Activated CD4-positive, alpha-beta T cell treated with anti-CD3 and anti-CD28 coated beads, Interleukin-2, amount 10 ng/mL, durations not matched to agents 7 days and 5 days (primary cell): ENCODE measurements at places on chromosomes 1 and 21. TPM values are rescaled to one million over a fixed set of nuclear protein-coding genes. Genes with fewer than 3 reads are reported as not detected.

DNA sequence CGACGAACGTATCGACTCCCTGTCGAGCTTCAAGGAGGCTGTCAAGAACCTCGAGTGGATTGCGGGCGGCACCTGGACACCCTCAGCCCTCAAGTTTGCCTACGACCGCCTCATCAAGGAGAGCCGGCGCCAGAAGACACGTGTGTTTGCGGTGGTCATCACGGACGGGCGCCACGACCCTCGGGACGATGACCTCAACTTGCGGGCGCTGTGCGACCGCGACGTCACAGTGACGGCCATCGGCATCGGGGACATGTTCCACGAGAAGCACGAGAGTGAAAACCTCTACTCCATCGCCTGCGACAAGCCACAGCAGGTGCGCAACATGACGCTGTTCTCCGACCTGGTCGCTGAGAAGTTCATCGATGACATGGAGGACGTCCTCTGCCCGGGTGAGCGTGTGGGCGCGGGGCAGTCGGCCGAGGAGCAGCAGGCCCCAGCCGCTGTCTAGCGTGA is 28.0 kb downstream of the COL6A2 start:
- DNase-seq = no peak

DNA sequence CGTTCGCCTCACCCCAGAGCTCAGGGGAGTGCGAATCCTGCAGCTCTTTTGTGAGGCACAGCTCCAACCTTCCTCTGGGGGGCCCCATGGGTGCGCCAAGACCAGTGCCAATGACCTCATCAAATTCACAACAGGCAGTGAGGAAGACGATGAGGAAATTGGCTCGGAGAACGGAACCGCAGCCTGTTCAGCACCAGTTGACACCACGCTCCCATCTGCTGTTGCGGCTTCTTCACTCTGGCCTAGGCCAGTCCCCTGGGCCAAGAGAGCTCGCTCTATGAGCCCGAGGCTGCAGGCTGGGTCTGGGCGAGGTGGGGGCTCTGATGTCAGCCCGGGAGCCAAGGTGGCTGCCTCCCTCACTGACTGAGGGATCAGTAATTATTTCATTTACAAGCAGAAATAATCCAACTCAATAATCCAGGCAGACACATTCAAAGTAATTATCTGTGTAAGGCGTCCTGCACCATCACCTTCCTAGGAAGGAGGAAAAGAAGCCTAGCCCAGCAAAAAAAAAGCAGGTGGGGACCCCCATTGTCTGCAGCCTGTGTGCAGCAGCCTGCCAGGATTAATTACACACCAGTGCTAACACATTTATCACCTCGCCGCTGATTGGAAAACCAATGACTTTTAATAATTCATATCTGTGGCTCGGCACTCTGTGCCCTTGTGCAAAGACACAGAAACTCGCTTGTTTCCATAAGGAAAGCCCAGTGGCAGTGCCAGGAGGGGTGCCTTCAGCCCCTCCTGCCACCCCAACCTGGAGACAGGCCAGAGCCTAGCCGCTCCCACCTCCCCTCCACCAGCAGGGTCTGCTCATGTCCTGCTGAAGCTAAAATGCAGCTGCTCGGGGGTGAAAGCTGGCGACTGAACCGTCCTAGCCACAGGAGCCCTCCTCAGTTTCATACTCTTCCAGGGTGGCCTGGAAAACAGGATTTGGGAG is 1.9 kb downstream of the PLEKHA6 start:
- DNase-seq = no peak

- no peak for DNase-seq
Observed at GRCh38 chr1:59499273-59499942, 202.5 kb downstream of the FGGY start.

DNA sequence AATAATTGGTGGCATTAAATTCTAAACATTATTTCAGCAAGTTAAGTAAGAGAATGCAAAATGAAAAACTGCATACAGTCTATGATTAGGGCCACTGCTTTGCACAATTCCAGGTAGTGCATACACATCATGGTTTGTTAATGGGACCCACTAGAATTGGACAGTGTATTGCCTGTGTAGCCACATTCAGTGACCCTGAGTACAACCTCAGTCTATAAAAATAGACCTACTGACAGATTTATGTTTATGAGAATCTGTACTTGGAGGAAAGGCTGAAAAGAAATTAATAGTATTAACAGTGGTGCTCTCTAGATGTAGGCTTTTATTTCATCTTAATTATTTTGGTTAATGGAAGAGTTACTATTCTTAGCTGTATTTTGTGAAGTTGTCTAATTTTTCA is 18.8 kb downstream of the UAP1 start:
- DNase-seq = no peak

Gene CLIC6
- total RNA-seq = not detected

- DNase-seq = no peak
Observed at GRCh38 chr1:80929868-80930508, 870.7 kb upstream of the ADGRL2 start.

GRCh38 chr1:55204997-55205396 is 10.2 kb downstream of the USP24 start:
- DNase-seq = no peak

DNA sequence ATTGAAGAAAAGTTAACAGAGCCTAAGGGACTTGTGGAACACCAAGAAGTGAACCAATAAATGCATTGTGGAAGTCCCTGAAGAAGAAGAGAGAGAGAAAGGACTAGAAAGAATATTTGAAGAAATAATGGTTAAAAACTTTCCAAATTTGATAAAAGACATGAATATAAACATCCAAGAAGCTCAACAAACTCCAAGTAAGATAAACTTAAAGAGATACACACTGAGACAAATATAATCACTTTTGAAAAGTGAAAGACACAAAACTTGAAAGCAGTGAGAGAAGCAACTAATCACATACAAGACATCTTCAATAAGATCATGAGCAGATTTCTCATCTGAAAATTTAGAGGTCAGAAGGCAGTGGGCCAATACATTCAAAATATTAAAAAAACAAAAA is 91.2 kb downstream of the MPZL1 start:
- no peak for DNase-seq

- no peak for DNase-seq
Observed at GRCh38 chr1:63730211-63730610, 43.6 kb upstream of the ROR1 start.

GRCh38 chr1:182259968-182260367 is 131.6 kb downstream of the GLUL start:
- DNase-seq = no peak

DNA sequence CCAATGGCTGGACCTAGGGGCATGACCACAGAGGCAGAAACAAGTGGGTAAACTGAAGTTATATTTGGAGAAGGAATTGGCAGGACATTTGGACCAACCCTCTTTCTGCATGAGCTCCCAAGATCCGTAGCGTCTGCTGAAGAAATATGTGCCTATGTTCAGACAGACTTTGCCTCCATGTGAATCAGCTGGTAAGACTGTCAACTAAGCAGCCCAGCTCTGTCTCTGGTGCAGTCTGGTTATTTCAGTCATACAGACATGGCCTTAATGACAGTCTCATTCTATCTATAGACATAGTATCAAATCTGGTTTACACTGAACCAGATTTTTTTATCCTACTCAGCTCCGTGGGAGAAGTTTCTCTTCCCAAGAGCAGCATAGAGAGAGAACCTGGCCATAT is 63.1 kb upstream of the PBX1 start:
- DNase-seq = no peak

Gene OLIG2
- total RNA-seq = not detected

DNA sequence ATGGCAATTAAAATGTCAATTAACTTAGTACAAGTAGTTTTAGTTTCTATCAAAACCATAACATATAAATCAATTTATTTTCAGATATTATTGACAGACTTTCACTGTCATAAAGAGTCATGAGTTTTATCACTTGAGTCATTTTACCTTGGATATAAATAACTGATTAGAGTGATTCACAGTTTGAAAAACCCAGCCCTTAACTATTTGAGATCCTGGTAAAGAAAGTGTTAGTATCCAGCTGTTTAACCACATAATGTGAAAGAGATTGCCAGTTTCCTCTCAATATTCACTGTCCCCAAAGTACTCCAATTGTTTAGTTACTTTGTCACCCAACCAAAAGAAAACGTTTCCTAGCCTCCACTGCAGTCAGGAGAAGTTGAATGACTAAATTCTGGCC is 91.3 kb downstream of the UCHL5 start:
- no peak for DNase-seq

DNA sequence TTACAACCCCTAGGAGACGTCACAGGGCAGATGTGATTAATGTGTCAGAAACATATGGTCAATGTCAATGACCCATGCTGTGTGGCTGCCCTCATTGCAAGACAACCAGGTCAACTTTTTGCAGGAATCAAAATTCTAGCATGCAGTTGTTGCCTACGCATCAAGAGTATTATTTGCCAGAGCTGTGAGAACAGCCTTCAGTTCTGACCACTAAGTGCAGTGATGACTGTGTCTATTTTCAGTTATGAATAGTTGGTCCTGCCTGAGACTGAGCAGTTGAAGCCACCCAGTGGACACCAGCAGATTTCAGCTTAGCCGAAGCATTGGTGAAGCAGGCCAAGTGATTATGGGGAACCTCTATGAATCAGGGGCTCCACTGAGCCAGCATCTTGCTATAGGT is 47.3 kb downstream of the LYPLAL1 start:
- DNase-seq = no peak

Gene FCGR2B
- not detected for total RNA-seq

Gene NR5A2
- total RNA-seq = not detected

Gene ZNF326
- total RNA-seq = 16.6 TPM

DNA sequence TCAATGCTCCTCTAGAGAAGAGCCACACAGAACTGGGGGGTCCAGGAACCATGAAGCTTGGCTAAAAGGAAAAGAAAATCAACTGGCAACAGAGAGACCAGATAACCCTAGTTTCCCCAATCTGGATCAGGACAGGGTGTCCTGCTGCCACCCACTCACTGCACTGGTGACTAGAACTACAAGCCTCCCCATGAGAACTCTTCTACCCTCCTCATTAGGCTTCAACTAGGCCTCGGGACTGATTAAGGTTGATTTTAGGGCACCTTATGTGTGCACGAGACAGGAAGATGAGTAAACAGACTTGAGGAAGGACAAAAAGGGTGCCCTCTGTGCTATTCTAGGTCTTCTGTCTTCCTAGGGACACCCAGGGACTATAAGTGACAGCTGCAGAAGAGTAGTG is 2.3 kb upstream of the SF3B4 start:
- DNase-seq = no peak

DNA sequence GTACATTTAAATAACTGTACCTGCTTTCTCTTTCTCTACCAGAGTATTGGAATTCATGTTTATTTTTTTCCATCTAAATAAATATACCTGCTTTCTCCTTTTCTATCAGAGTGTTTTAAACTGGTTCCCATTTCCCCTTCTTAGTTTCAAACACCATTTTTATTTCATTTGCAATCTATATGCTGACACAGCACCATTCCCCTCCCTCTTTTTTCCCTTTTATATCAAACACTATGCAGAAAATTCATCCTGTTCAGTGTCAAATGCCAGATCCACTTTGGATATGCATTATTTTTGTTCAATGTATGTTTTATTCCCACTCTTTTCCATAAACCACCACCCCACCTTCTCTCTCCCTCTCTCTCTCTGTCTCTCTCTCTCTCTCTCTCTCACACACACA is 85.8 kb upstream of the ST6GALNAC5 start:
- DNase-seq = no peak

GRCh38 chr1:113576271-113576670 is 183.0 kb downstream of the PHTF1 start:
- DNase-seq = no peak

GRCh38 chr1:35863136-35863535 is 19.9 kb upstream of the AGO1 start:
- DNase-seq = no peak

Gene PLA2G2C
- total RNA-seq = not detected

Gene GPATCH2
- total RNA-seq = 9.2 TPM

DNA sequence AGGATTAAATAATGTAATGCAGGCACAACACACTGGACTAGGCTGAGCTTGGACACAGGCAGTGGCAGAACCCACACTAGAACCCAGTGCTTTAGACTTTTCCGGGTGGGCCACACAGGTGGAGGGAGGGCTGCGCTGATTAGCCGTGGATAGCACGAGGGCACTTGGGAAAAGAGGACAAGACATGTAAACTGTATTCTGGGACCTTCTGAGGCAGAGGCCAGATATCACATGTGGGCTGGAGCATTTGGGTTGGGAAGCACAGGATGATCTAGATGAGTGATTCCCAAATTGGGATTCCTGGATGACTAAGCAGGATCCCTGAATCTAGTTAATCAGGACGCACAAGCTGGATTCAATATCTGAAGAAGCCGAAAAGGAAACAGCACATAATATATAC is 20.3 kb upstream of the A3GALT2 start:
- DNase-seq = no peak

DNA sequence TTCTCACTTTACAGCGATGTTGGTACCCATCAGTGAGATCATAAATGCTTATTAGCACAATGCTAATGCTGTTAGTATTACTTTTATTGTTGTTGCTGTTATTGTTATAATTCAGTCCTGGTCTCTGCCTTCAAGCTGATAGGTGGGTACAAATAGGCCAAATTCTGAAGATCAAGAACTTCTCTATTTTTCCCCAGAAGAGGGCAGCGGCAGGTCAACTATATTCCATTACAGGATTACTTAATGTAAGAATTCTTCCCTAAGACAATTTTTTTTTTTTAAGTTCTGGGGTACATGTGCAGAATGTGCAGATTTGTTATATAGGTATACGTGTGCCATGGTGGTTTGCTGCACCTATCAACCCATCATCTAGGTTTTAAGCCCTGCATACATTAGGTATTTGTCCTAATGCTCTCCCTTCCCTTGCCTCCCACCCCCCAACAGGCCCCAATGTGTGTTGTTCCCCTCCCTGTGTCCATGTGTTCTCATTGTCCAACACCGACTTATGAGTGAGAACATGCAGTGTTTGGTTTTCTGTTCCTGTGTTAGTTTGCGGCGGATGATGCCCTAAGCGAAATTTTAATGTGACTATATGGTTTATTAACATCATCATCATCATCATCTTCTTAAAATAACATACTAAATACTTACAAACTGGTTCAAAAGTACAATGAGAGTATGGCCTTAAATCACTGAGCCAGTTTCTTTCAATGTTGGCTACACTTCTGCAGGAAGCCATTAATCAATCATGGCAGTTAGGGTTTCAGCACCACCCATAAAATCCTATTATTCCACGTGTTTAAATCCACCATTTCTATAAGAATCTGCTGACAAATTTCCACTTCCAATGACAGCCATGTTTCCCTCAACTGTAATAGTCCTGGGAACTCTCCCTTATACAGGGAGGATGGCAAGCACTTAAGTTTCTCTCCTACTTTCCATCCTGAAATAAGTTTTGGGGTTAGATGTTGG is 19.2 kb downstream of the SLC19A2 start:
- DNase-seq = peak; percentile 47

Gene PTPN22
- 74.6 TPM for total RNA-seq

GRCh38 chr1:93668951-93669350 is 12.7 kb downstream of the BCAR3 start:
- no peak for DNase-seq

GRCh38 chr1:32247452-32247851 is 430 bp downstream of the FAM167B start:
- no peak for DNase-seq

- DNase-seq = no peak
Observed at GRCh38 chr1:35122311-35122710, 43.1 kb downstream of the ZMYM1 start.

- no peak for DNase-seq
Observed at GRCh38 chr21:38433471-38433870, 64.8 kb downstream of the ERG start.

Gene SLAMF9
- not detected for total RNA-seq

- DNase-seq = no peak
Observed at GRCh38 chr1:93623875-93624274, 57.8 kb downstream of the BCAR3 start.
